ENCODE measurements at places on chromosomes 3 and 15.

GRCh38 chr3:86563400-86563970, 427.5 kb downstream of the VGLL3 start:
- no peak for DNase-seq

- DNase-seq, result no peak
These were observed 631.5 kb downstream of the PYDC2 start for GRCh38 chr3:192092388-192093005.

- no peak for DNase-seq
These were observed 189.4 kb upstream of the CHRM5 start for GRCh38 chr15:33778852-33779251.

DNA sequence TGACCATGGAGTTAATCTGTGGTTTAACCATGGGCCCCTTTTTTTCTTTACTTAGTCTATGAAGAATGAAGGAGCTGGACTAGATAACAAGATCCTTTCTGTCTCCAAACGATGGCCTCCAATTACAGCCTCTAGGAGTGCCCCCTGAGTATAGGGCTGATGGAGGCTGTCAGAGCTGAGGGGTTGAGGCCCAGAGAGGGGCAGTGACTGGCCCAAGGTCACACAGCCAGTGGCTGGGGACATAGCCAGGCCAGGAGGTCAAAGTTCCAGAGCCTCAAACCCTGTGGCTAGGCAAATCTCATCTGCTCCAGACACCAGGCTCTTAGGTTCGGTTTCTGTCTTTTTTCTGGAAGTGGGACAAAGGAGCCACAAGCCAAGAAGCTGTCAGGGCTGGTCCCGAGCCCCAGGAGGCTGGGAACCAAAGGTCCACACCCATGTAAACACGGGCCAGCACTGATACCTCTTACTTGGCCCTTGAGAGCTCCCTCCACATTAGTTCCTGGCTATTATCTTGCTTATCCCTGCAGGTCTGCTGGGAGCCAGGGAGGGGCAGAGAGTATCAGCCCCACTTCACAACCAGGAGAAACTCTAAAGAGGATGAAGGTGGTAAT, 10.3 kb downstream of the RHOV start:
- no peak for DNase-seq

DNA sequence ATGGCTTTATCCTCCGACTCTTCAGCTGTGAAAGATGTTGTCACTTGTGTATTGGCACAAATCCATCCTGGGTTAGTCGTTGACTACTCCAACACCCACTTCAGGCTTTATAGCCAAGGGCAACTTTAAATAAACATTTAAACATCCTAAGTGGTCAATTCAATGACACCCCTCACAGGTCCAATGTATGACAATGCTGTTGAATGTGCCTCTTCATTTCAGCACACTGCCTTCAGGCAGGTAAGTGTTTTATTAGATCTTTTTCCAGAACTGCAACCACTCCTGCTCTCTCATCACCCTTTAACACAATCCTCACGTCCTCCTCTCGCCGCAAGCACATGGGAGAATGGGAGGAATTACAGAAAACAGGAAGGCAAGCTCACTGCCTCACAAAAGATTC, 30.3 kb downstream of the IL12A start:
- DNase-seq, result no peak

- no peak for DNase-seq
These were observed 26.8 kb upstream of the CPNE9 start for GRCh38 chr3:9676785-9677184.

GRCh38 chr15:39589193-39589814, 8.4 kb downstream of the THBS1 start:
- DNase-seq, result no peak

- DNase-seq, result no peak
These were observed 125.9 kb upstream of the SLC7A14 start for GRCh38 chr3:170711786-170712185.

GRCh38 chr3:70800951-70801350, 488.5 kb upstream of the MDFIC2 start:
- DNase-seq, result no peak

- DNase-seq, result no peak
These were observed 1134.9 kb downstream of the ROBO2 start for GRCh38 chr3:78174821-78175220.

DNA sequence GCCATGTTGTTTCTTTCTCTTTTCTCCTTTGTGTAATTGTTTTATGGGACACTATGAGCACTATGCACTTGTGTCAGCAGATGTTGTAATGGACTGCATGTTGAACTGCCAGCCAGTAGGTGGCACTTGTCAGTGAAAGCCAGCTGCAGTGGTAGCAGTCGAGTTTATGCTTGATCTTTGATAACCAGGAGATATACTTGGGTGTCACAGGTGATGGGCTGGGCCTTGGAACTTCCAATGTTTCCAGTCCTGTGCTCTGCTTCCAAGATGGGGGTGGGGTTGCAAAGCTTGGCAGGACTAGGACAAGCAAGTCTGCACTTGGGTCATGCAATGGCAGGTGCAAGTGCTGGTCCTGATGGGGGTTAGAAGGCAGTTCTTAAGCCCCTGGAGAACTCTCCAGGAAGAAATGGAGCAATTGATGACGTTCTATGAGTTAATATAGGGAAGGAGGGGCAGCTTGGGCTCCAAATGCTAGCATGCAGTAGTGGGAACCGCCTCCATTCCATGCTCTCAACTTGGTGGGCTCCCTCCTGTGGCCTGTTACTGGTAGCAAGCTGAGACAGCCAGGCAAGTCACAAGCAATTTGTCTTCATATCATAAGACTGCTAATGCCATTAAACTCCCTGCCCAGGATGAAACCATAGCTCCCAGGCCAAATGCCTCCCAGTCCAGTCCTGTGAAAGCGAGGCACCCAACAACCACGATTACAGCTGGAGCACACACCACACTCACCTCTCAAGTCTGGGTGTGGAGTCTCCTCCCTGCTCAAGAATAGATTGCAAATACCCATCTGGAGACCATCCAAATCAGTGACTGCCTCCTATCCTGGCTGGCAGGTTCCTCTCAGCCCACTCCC, 287.2 kb downstream of the CGGBP1 start:
- DNase-seq, result peak; percentile 21

- DNase-seq, result no peak
These were observed 58.1 kb upstream of the APEH start for GRCh38 chr3:49616061-49616460.

DNA sequence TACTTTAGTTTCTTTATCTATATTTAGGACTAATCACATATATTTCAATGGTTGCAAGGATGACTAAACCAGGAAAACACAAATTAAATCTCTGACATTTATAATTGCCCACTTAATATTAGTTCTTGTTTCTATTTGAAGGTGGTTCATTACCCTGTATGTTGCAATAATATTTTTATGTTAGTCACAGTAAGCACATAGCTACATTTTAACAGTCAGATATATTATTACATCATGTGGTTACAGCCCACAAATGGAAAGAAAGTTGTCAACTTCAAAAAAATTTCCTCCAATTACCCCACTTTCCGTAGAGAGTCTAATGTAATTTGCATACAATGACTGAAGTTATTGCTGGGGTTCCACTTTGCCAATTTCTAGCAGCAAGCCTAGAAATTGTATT, 114.6 kb downstream of the TUSC7 start:
- no peak for DNase-seq

DNA sequence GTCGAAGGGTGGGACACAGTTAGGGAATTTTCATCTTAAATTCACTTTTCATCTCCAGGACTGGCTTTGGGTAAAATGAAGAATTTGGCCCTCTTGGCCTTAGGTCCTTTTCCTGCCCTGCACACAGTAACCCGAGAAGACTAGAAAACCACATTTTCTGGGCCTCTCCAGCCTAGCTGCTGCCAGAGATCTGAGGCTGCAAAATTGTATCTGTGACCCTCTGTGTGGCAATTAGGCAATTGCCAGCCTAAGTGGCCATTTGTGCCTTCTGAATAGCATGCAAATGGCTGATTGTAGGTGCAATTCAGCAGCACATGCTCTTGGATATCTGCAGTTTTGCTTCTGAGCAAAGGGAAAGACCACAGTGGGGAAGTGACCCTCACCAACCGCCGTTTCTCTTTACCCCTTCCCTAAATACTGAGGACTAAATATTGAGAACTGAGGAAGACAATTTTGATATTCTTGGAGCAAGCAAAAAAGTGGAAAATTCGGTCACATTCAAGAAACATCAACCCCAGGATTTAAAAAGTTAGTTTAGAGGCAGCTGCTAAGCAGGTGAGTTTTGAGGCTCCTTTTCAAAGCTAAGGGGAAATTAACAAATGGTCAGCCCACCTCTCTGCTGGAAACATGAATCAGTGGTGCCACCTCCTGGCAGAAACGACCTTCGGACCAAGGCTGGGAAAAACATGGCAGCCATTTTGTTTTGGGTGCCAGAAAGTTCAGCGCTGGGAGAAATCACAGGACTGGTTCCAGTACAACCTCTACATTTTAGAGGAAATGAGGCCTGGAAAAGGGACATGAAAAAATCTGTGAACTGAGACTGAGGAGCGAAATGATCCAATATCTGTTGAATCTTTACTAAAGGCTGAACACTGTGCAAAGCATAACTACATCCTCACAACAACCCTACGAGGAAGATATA, 56.6 kb upstream of the PRTG start:
- peak; percentile 44 for DNase-seq

GRCh38 chr3:32041316-32041715, 59.8 kb downstream of the ZNF860 start:
- DNase-seq, result no peak

- DNase-seq, result no peak
These were observed 47.4 kb downstream of the CPN2 start for GRCh38 chr3:194303749-194304148.

DNA sequence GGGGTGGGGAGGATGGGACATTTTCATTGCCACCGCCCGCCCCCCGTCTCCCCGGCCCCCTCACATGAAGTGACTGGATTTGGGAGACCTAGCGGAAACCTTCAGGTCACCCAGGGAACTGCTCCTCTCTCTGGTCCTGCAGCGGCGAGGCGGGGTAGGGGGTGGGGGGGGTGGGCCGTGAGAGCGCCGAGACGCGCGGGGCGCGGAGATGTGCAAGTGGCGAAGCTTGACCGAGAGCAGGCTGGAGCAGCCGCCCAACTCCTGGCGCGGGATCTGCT, 712 bp upstream of the MME start:
- no peak for DNase-seq

DNA sequence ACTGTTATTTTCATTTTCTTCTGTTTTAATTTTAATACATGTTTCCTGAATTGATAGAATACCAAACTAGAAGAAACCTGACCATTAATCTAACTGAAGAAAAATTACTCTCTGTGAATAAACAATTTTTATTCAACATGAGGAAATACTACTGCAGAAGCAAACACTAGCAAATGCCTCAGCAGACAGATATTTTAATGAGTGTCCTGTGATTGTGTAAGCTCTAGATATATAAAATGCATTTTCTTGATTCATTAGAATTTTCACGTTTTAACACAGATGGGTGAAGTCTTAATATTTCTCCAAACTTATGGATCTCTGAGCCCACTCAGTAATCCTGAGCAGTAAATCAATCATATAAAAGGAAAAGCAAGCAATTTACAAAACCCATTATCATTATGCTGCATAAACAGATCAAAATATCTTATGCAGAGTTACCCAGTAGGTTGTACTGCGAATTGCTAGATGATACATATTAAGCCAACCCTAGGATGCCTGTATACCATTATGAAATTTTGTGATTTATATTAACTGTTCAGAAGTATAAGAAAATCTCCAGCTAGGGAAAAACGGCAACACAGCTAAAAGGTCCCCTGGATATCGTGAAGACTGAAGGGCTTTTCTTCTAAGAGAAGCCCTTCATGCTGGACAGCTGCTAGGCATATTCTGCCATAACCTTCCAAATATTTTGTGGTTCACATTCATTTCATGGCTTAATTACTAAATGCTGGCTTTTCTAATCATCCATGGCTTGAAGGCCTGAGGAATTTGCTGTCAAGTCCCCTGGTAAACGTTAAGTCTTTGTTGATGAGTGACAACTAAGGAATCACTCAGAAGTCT, 157.7 kb upstream of the TGFBR2 start:
- DNase-seq, result no peak

DNA sequence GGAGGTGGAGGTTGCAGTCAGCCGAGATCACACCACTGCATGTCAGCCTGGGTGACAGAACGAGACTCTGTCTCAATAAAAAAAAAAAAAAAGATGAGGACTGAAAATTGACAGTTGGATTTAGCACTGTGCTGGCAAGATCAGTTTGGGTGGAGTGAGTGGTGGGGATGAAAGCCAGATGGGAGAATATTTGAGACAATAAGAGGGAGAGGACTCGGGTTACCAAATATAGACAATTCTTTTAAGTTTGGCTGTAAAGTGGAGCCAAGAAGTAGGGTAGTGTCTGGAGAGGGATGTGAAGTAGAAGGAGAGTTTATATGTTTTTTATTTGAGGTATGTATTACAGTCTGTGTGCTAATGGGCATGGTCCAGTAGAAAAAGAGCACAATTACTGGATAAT, 20.4 kb downstream of the TMOD3 start:
- DNase-seq, result no peak

DNA sequence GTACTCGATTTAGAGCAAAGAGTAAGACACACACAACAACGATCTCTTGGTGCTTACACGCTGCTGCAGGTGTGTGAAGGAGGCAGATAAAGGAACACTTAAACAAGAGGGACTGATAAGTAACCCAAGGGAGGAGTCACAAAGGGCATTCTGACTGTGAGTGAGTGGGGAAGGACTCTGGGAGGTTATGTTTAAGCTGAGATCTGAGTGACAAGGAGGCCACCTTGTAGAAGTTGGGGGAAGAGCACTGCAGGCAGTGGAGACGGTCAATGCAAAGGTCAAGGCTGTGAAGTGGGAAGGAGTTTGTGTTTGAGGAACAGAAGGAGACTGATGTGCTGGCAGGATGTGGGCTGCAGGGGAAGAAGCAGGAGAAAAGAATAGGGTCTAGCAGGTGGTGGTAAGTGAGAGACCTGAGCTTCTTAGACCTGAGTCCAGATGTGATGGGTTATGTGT, 63.1 kb downstream of the LPP start:
- no peak for DNase-seq

DNA sequence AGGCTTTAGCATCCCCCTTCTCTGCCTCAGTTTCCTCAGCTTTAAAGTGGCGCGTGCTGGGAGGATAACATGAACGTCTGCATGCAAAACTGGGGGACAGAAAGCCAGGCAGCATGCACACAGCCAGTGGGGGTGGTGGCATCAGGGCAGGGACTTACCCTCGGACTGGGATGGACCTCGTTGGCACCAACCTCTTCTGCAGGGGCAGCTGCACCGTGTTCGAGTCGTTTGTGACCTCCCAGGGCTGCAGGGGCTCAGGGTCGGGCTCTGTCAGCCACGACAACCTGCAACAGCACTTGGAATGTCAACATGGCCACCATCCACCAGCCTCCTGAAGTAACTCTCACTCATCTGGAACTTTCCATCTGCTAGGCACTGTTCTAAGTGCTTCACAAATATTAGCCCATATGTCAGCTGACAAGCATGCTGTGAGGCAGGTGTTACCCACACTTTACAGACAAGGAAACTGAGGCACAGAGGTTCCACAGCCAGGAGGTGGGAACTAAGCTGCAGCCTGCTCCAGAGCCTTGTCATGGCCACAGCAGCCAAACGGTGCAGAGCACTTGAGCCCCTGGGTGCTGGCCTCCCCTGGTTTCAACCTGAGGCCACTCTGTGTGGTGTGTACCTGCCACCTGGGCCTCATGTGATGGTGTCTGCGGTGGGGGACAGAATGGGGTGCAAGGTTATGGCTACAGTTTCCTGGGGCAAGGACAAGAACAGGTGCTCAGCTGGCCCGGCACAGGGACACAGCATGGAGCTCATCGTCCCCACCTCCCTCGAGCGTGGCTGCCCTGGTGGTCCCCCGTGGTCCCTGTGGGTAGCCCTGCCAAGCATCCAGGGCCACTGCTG, 6.7 kb downstream of the C3orf22 start:
- DNase-seq, result no peak
